Forelimb muscle (tissue), 1 donor: ENCODE measurements at places on chromosomes 5 and 9. TPM values are rescaled to one million over a fixed set of nuclear protein-coding genes. Genes with fewer than 3 reads are reported as not detected.

The ANXA6 gene
- polyA plus RNA-seq = 325 TPM

The GAS1 gene
- 64.7 TPM for polyA plus RNA-seq

The OR1N2 gene
- not detected for polyA plus RNA-seq

The SHB gene
- polyA plus RNA-seq = 5.9 TPM

The MELK gene
- 7.2 TPM for polyA plus RNA-seq

The SPAG8 gene
- 2.3 TPM for polyA plus RNA-seq

The HEMGN gene
- 3.5 TPM for polyA plus RNA-seq
